ENCODE measurements at places on chromosomes 1 and 21. TPM values are rescaled to one million over a fixed set of nuclear protein-coding genes. Genes with fewer than 3 reads are reported as not detected.

Gene OR2T35
- total RNA-seq: not detected

Gene AIM2
- not detected for total RNA-seq

Gene MAN1C1
- 22.8 TPM for total RNA-seq

Gene NPHS2
- total RNA-seq: not detected

Gene CD101
- total RNA-seq: 1.1 TPM

Gene NBPF15
- total RNA-seq: 18.1 TPM

Gene NKAIN1
- total RNA-seq: 0.73 TPM

Gene TNFRSF18
- 3.5 TPM for total RNA-seq

Gene NUP210L
- 5.7 TPM for total RNA-seq

Gene ANKRD34A
- total RNA-seq: 1.6 TPM

Gene LEFTY1
- 1.7 TPM for total RNA-seq

Gene SLAMF6
- total RNA-seq: 0.64 TPM

Gene HPCA
- 1.6 TPM for total RNA-seq

Gene MIB2
- 152 TPM for total RNA-seq

Gene SLC45A3
- total RNA-seq: 1,326 TPM

Gene PPM1J
- 2.0 TPM for total RNA-seq

Gene ISG20L2
- 19.4 TPM for total RNA-seq

Gene C1QB
- total RNA-seq: 151 TPM

Gene ELF3
- total RNA-seq: 191 TPM

Gene FCGR3B
- total RNA-seq: not detected

Gene DMRTA2
- not detected for total RNA-seq

Gene NPPA
- total RNA-seq: 1.3 TPM

Gene NBPF11
- total RNA-seq: 16.0 TPM

Gene CLDN17
- total RNA-seq: not detected

Gene DENND1B
- total RNA-seq: 14.1 TPM

Gene FNDC5
- total RNA-seq: 1.5 TPM

Gene SH2D5
- total RNA-seq: 2.2 TPM

Gene CPT2
- 48.1 TPM for total RNA-seq

Gene PAX7
- total RNA-seq: 0.32 TPM

Gene DYNLT4
- total RNA-seq: not detected

Gene CYP4X1
- 34.7 TPM for total RNA-seq

Gene CIART
- 6.9 TPM for total RNA-seq

Gene LORICRIN
- 0.45 TPM for total RNA-seq

Gene S100A8
- 5.6 TPM for total RNA-seq

Gene URB1
- total RNA-seq: 33.4 TPM
